ENCODE measurements at places on chromosomes 5 and 9. TPM values are rescaled to one million over a fixed set of nuclear protein-coding genes. Genes with fewer than 3 reads are reported as not detected.

GRCh38 chr5:131983244-131983771 is 28.1 kb downstream of the ACSL6 start:
- H3K4me3 ChIP-seq = no peak overlapping the region
- H3K4me1 ChIP-seq = no peaks in the 10 kb centered on the region
- no peak for DNase-seq
- H3K36me3 ChIP-seq = no peaks in the 10 kb centered on the region
- H3K27ac ChIP-seq = no peak overlapping the region

DNA sequence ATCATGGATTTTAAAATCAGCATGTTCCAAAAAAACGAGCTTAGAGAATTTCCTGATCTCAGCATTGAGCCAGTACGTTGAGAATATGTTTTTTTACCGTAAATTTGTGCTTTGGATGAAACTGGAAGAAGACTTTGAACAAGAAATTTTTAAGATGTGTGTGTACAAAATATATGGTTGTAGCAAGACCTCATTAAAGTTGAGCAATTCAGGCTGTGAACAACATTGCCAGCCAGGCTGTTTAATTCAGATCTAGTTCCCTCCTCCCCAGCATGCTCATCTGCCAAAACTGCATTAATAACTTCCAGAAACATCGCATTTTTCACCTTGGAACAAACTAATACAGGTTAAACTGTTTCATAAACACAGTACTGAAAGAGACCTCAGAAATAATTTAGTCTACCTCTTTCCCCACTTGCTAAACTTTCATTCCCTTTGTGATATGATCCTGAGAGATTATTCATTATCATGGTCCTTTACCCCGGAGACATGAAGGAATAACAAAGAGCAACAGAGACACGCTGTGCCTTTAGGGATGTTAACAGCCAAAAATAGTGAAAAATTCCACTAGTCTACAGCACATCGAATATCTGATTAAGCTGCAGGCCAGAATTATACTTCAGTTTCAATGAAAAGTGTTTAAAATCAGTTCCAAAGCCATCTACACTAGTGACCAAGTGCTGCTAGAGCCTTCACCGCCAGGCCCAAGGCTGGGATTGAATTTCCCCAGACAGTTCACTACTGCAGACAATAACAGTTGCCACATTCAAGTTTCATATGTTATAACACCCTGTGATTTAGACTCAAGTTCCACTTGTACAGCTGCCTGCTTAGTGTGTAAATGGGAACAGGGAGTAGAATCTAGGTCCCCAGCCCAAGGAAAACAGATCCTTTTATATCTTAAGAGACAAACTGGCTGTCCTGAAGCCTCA is 89.6 kb downstream of the EFNA5 start:
- H3K4me1 ChIP-seq = no peaks in the 10 kb centered on the region
- no peak for DNase-seq
- no peak overlapping the region for H3K4me3 ChIP-seq
- no peaks in the 10 kb centered on the region for H3K36me3 ChIP-seq
- no peak overlapping the region for H3K27ac ChIP-seq
- no peaks in the 10 kb centered on the region for H3K27me3 ChIP-seq

DNA sequence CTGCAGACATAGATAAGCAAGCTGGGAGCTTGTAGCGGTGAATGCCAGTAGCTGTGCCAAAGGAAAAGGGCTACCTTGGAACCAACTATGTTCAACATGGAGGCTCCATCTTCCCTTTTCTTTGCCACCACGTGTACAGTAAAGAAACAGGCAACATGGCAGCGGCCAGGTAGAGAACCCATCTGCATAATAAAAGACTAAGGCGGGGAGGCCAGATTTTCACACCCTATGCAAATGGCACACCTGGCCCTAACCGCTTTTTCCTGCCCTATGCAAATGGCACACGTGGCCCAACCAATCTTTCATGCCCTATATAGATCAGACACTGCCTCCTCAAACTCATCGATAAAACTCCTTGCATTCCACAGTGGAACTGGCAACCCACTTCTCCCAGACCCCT is 477.5 kb upstream of the EDIL3 start:
- DNase-seq = no peak
- H3K27me3 ChIP-seq = no peaks in the 10 kb centered on the region
- no peaks in the 10 kb centered on the region for H3K4me1 ChIP-seq

GRCh38 chr5:125244531-125244930 is 498.1 kb upstream of the ZNF608 start:
- no peaks in the 10 kb centered on the region for H3K27me3 ChIP-seq
- DNase-seq = no peak
- H3K27ac ChIP-seq = no peak overlapping the region
- H3K36me3 ChIP-seq = no peaks in the 10 kb centered on the region
- no peak overlapping the region for H3K4me3 ChIP-seq

- H3K4me3 ChIP-seq = peak within 1 kb of the TSS; percentile 65
- DNase-seq = peak; percentile 94
- peaks cover 11% of the 10 kb centered on the region for H3K4me1 ChIP-seq
- H3K27me3 ChIP-seq = peaks cover 37% of the 10 kb centered on the region
- H3K27ac ChIP-seq = peak within 1 kb of the TSS; percentile 63
These were observed at the start of gene DCTN3 for GRCh38 chr9:34620061-34620994. TSS of gene DCTN3 (minus strand) at chr9:34620495. CDS start at chr9:34620464, 31 bp downstream.

- no peaks in the 10 kb centered on the region for H3K36me3 ChIP-seq
- DNase-seq = no peak
These were observed 1642.7 kb upstream of the WWC1 start for GRCh38 chr5:166648736-166649135.

Gene MSMP
- total RNA-seq = not detected

Gene GNG10
- total RNA-seq = 13.9 TPM

Gene PCDHGA10
- total RNA-seq = 6.5 TPM

Gene NMUR2
- total RNA-seq = not detected

Gene LTC4S
- total RNA-seq = 3.2 TPM

Gene EIF4E1B
- not detected for total RNA-seq

Gene XRCC4
- 8.1 TPM for total RNA-seq
